ENCODE measurements at places on chromosomes 2 and 18. TPM values are rescaled to one million over a fixed set of nuclear protein-coding genes. Genes with fewer than 3 reads are reported as not detected.

- no peak for DNase-seq
These were observed 12.5 kb downstream of the WIPF1 start for GRCh38 chr2:174585146-174585545.

GRCh38 chr2:43389581-43390466, 163.4 kb upstream of the ZFP36L2 start:
- DNase-seq, result no peak

- DNase-seq, result no peak
These were observed 108.0 kb upstream of the LDAH start for GRCh38 chr2:20930928-20931327.

The MOGAT1 gene
- total RNA-seq, result 0.38 TPM

GRCh38 chr18:28177828-28178635, 1.1 kb upstream of the CDH2 start:
- DNase-seq, result peak; percentile 70

DNA sequence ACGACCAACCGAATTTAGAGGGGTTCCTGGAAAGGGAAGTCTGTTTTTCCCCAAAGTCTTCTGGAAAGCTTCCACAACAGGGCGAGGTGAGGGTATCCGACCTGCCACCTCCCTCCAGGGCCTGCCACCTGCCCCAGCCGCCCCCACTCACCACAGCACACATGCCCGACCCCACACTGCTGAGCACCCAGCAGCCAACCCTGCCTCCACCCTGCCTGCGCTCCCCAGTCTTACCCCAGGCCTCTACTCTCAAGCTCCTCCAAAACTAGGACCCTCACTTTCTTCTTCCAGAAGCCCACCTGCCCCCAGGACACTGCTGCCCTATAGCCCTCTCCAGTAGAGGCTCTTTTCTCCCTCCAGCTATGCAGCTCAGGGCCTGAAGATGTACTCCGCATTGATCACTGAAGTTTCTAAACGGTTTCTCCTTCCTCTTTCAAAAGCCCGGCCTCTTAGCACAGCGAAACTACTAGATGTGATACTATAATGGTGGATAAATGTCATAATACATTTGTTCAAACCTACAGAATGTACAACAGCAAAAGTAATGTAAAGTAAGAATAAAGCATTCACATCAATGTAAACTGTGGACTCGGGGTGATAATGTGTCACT, 128.8 kb upstream of the SLC1A4 start:
- DNase-seq, result no peak

DNA sequence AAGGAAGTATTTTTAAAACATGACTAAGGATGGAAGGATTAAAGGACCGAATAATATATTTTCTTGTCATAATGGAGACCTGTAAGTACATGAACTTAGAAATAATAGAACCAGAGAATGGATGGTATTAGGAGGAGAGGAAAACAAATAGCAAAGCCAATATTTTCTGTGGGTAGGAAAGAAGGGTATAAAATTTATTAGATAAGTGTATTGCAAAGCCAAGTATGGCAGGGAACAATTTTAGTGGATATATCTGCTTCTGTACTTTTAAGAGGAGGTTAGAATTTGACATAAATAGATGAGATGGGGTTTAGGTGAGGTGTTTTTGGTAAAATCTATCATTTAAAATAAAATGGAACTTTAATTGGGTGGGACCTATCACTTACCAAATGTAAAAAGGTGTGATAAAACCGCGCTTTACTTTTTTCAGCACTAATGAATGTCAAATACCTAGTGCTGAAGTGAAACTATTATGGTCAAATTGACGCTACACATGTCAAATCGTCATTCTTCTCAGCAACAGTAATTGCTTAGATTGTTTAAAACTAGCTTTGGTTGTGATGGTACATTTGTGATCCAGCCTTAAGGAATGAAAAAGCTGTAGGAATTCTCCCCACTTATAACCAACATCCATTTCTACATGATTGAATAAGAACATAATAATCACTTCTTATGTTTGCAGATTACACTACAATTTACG, 78.1 kb upstream of the ZEB2 start:
- no peak for DNase-seq

- peak; percentile 86 for DNase-seq
These were observed 1.0 kb upstream of the B4GALT6 start for GRCh38 chr18:31685097-31686082.

DNA sequence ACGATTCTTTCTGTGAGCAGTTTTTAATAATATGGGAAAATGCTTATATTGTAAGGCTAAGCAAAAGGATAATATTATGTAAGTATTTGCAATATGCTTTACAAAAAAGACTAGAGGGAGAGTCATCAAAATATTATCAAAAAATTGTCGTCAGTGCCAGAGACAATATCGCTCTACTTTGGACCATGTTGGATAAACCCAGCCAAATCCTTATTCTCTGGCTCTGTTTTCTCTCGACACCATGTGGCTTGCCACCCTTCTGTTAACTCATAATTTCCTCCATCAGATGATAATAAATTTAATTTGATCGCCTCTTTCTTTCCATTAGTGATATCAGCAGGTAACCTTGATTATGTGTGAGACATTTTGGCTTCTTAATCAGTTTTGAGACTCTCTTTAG, 129.9 kb downstream of the CDC42EP3 start:
- no peak for DNase-seq

DNA sequence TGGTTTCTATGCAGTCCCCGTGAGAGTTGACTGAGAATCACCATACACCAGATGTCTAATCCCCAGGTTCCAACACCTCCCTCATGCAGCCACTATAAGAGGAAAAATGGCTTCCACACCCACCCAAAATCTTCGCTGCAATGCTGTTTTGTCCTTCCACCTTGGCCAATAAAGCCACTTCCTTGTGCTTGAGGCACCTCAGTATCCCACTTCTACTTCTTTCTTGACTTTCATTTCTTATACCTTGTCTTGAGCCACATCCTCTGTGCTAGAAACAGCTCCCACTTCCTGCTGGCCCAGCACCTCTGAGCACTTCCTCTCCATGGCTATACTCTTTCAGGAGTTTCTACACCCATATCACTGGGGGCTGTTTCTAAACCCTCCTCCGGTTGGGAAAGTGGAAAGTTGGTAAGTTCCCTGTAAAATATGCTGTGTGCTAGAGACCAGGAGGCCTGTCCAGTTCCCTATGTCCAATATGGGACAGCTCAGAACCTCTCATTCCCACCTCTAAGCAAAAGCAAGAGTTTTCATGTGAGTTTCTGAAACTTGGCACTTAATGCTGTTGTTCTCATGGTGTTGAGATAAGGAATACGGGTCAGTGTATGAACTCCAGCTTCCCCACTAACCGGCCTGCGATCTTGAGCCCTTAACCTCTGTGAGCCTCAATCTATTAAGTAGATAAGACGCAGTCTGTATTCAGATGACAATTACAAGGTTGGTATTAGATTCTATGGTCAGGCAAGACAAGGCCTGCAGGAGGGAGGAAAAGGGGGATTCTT, 209.1 kb upstream of the ID2 start:
- no peak for DNase-seq

DNA sequence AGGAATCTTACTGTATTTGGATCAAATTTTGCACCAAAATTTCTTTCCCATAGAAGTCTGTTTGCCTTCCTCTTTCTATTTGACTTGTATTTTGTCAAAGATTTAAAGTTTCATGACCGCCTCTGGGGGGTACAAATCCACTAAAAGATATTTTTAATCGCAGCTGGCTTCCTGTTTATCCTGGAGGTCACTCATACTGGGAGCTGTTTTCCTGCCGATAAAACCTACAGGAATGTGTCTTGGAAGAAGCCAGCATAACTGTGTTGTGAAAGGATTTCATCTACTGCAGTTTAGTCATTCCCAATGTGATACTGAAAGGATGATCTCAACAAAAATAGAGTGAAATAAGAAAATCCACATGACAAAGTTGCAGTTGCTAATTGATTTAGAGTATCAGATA, 184.0 kb downstream of the RIT2 start:
- no peak for DNase-seq

GRCh38 chr18:32237049-32237448, 47.2 kb downstream of the MEP1B start:
- no peak for DNase-seq

- DNase-seq, result no peak
These were observed 502.6 kb upstream of the RAB12 start for GRCh38 chr18:8106603-8107002.

DNA sequence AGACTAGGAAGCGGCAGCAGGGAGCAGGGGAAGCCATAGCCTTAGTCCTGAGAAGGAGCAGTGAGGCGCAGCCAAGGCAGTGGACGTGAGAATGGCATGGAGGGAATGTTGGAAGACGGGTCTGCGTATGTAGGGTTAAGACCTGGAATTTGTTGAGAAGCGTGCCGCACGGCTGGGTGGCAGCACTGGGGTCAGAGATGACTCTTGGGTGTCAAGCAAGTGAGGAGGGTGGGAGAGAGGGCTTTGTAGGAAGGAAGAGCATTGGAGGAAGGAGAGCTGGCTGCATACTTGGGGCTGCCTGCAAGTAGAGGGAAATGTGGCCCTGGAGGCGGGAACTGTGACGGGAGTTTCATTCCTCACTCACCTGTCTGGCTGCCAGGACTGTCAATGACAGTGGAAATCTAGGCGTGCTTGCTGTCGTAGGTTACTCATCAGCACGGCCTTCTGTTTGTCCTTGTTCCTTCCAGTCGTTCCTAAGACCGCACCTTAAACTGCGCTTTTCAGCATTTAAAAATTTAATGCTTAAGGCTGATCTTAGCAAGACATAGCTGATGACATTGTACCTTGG, 108.0 kb downstream of the ITGB1BP1 start:
- no peak for DNase-seq

DNA sequence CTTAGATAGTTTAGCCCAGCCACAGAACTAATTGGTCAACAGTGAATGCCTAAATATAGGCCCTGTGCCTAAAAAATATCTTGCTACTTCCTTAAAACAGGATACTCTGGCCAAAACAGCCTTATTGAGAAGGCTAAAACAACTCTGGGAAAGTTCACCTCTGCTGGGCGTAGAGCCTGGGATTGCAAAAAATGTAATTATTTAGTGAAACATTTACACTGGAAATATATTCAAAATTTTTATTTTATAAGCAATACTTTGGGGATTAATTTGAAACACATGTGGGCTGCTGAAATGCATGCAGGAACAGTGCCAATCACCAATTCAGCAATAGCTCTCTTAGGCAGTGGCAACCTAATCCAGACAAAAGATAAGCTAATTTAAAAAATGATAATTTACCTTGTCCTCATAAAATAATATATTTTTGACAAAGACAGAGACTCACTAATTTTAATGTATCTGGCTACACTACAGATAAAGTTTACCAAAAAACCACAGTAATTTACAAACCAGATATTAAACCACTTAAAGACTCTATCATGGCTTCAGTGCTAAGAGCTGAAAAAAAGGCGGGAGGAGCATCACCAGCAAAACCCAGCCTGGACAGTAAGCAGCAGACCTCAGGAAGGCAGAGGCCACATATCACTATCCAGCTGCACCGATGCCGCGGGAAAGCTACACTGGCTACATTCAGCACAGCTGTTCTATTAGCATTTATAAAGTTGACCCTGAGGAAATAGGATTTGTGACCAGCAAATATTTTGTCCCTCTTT, 18.5 kb downstream of the TRAK2 start:
- DNase-seq, result no peak

- DNase-seq, result no peak
These were observed 78.7 kb downstream of the ABCA12 start for GRCh38 chr2:215059724-215060123.

Data from Right ventricle myocardium inferior (tissue), 1 donor.